ENCODE measurements at places on chromosomes 3 and 15. TPM values are rescaled to one million over a fixed set of nuclear protein-coding genes. Genes with fewer than 3 reads are reported as not detected.

ATP11B gene
- 76.9 TPM for total RNA-seq

CILP gene
- 0.85 TPM for total RNA-seq

THRB gene
- total RNA-seq, result 2.2 TPM

BRPF1 gene
- total RNA-seq, result 19.1 TPM

LTK gene
- total RNA-seq, result 0.14 TPM

UPK1B gene
- total RNA-seq, result 0.52 TPM

FRMD5 gene
- 0.09 TPM for total RNA-seq

SHF gene
- total RNA-seq, result 2.7 TPM

RLBP1 gene
- 0.14 TPM for total RNA-seq

OXTR gene
- 0.80 TPM for total RNA-seq

LHFPL4 gene
- not detected for total RNA-seq

MORC1 gene
- 0.05 TPM for total RNA-seq

ADAMTS7 gene
- 0.47 TPM for total RNA-seq

SERINC4 gene
- total RNA-seq, result 0.05 TPM

PTH1R gene
- total RNA-seq, result 0.80 TPM

MITF gene
- total RNA-seq, result 4.8 TPM

SSR3 gene
- total RNA-seq, result 79.1 TPM

TSEN2 gene
- 14.8 TPM for total RNA-seq

ERC2 gene
- total RNA-seq, result 0.28 TPM

GHSR gene
- not detected for total RNA-seq

RGMA gene
- total RNA-seq, result 0.76 TPM

SCN5A gene
- 0.05 TPM for total RNA-seq

SLC12A1 gene
- total RNA-seq, result 0.05 TPM

CIB1 gene
- 43.7 TPM for total RNA-seq

PRTG gene
- 0.99 TPM for total RNA-seq

C3orf33 gene
- 1.4 TPM for total RNA-seq
